Stimulated activated CD4-positive, alpha-beta T cell treated with anti-CD3 and anti-CD28 coated beads, TNF-alpha, amount 100 ng/mL, for 24 hours (primary cell): ENCODE measurements at places on chromosomes 6 and 20.

GRCh38 chr6:47157653-47158219, 115.6 kb upstream of the ADGRF1 start:
- DNase-seq, result no peak

DNA sequence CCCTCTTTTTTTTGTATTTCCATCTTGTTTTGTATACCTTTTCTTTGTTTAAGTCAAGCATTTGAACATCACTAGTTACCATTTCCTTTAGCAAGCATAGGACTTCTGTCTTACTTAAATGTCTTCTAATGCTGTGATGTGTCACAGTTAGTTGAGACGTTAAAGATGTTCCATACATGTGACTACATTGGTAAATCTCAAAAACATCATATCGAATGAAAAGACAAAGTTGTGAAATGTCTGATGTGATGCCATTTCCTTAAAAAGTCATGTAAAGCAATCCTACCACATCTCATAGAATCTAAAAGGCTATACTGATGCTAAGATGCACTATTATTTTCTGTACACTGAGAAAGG, 26.8 kb downstream of the SLC16A10 start:
- no peak for DNase-seq

DNA sequence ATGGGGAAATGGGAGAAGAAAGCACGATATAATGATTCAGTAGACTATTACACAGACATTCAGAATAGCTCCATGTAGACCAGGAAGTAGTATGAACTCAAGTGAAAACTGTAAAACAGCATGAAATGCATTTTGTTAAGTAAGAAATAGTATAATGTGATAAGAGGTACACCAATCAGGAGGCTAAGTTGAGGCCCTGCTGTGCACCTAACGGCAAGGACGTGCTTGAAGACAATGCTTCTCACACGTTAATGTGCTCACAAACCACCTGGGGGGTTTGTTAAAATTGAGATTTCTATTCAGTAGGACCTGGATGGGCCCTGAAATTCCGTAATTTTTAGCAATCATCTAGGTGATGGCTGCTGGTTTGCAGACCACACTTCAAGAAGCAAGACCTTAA, 178.9 kb upstream of the SULF2 start:
- no peak for DNase-seq

DNA sequence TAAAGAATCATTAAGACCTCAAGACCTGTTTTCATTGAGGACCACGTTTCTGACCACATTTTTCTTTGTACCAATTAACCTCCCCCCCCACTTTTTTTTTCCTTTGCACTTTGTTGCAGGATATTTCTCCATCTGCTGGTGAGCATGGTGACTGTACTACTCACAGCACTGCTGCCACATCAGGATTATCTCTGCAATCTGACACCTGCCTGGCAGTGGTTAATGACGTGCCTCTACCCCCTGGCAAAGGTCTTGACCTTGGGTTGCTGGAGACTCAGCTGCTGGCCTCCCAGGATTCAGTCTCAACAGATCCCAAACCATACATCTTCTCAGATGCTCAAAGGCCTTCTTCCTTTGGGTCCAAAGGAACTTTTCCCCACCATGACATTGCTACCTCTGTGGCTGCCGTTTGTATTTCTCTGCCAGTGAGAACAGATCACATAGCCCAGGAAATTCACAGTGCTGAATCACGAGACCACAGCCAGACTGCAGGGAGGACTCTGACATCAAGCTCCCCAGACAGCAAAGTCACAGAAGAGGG, 46.6 kb upstream of the EDN3 start:
- no peak for DNase-seq

GRCh38 chr6:163468738-163469137, 54.2 kb downstream of the QKI start:
- no peak for DNase-seq
